ENCODE measurements at places on chromosomes 1 and 21. TPM values are rescaled to one million over a fixed set of nuclear protein-coding genes. Genes with fewer than 3 reads are reported as not detected.

- no peak for DNase-seq
Observed at GRCh38 chr1:34777519-34778321, 3.3 kb upstream of the GJB3 start.

DNA sequence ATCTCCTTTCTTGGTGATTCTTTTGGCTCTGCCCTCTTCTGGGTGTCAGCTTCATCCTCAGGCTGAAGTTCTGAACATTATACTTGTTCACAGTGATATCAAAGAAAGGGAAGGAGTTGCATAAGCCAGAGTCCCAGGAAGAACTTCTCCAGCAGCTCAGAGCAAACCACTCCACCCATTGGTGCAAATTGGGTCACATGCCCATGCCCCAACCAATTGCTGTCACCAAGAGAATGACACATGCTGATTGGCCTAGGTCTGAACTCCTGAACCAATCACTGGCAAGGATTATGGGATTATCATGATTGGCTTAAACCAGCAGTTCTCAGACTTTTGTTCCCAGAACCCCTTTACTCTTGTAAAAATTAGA lies 256.5 kb upstream of the TMEM51 start:
- no peak for DNase-seq

DNA sequence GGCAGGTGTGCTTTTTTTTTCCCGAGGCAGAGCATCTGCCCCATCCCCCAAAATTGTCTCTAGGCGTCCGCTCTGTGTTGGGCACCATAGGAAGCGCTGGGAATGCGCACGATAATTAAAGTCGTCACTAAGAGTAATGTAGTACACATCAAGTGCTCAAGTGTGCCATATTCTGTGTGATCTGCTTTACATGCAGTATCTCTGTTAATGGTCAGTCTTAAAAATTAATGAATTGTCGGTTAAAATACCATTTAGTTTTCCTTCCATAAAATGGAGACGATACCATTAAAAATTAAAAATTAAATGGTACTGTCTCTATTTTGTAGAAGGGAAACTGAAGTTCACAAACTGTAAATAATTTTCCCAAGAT lies 544 bp upstream of the CCT8 start:
- no peak for DNase-seq

DNA sequence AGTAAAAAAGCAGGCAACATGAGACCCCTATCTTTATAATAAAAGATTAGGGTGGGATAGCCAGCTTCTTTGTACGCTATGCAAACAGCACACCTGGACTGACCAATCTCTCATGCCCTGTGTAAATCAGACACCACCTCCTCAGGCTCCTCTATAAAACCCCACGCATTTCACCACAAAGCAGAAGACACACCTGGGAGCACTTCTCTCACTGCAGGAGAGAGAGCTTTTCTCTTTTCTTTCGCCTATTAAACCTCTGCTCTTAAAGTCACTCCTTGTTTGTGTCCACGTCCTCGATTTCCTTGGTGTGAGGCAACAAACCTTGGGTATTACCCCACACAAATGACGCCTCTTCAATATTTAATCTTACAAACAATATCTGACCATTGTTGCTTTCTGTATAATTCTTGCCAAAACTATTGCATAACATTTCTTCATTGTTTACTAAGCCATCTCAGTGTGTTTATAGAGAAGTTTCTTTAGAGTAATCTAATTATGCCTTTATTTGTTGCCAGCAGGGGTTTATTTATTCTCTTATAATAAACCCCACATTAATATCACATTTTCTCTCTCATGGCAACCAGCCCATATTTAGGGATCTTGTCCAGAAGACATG lies 31.6 kb upstream of the NUF2 start:
- no peak for DNase-seq

GRCh38 chr1:3020263-3020909 lies 881 bp upstream of the ACTRT2 start:
- no peak for DNase-seq

- DNase-seq, result no peak
Observed at GRCh38 chr1:46341222-46342083, 846 bp downstream of the NSUN4 start.

GRCh38 chr1:111446967-111447892 lies 1.8 kb downstream of the WDR77 start:
- DNase-seq, result peak; percentile 35

DNA sequence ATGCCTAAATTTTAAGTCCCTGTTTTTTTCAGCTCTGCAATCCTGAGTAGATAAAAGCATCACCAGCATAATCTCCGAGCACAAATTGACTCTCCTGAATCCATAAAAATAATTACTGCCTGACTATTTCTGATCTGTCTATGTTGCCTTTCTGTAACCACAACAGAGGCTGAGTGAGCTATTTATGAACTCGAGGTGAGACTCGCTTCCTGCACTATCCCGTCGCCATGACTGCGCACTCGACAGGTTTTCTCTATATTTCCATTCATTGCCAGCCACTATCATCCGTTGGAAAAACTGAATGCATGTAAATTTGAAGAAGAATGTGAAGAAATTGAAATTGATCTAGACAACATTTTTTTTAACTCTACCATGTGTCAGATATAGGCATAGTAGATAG lies 897.2 kb downstream of the ADGRL2 start:
- DNase-seq, result no peak

- DNase-seq, result peak; percentile 54
Observed at GRCh38 chr1:159197561-159198557, 6.8 kb upstream of the ACKR1 start.

DNA sequence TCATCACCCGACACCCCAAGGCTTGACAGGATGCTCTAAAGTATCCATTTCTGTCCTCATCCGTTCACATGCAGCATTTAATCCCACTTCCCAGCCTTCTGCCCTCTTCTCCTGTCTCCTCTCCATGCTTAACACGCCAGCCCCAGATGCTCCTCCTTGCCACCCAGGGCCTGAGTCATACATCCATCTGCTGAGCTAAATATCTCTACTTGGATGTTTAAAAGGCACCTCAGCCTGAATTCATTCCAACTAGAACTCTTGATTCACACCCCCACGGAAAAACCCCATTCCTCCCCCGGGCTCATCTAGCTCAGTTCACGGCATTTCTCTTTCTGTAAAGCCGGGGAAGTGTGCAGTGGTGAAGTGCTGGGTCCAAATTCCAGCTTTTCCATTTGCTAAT lies 27.7 kb downstream of the TEX35 start:
- peak; percentile 36 for DNase-seq

DNA sequence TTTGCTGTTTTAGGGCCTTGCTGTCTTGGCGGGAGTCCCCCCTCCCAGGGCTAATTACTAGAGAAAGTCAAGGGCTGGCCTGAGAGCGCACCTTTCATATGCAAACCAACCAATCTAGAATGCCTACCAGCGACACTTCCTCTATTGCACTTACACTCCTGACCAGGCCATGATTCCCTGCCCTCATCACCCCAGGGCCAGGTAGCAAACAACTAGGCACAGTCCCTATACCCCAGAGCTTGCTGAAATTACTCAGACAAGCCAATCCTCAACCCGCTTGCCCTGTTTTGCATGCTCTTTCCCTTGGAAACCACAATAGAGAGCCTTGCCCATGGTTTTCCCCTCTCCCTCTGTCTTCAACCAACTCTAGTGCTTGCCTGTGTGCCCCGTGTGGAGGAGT lies 70.3 kb downstream of the URB2 start:
- no peak for DNase-seq

GRCh38 chr1:11109047-11109760 lies 9.5 kb upstream of the EXOSC10 start:
- no peak for DNase-seq

BRDT gene
- not detected for total RNA-seq

GRCh38 chr1:34924759-34925555 lies 4.5 kb downstream of the DLGAP3 start:
- DNase-seq, result peak; percentile 45

KRTAP26-1 gene
- total RNA-seq, result not detected

LCA5L gene
- total RNA-seq, result 1.6 TPM

- DNase-seq, result peak; percentile 50
Observed at GRCh38 chr1:12203216-12204007, 26.4 kb upstream of the VPS13D start.

DNA sequence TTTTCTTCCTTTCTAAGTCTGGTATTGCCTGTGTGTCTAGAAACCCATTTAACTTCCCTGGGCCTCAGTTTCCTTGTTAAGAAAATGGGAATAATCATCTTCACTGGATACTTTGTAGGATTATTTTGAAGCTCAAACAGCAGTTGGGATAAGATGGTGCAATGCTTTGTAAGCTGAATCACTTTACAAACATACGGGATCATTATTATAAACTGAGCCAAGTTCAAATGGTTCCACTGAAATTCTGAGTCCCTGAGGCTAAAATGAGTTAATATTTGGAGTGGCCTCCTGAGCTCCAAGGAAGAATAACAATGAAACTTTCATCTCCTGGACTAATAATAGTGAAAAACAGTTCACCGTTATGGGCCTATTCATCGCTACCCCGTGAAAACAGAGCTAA lies 388.0 kb downstream of the PLPP3 start:
- no peak for DNase-seq

GRCh38 chr1:171965777-171966176 lies 124.5 kb downstream of the DNM3 start:
- DNase-seq, result peak; percentile 30

DNA sequence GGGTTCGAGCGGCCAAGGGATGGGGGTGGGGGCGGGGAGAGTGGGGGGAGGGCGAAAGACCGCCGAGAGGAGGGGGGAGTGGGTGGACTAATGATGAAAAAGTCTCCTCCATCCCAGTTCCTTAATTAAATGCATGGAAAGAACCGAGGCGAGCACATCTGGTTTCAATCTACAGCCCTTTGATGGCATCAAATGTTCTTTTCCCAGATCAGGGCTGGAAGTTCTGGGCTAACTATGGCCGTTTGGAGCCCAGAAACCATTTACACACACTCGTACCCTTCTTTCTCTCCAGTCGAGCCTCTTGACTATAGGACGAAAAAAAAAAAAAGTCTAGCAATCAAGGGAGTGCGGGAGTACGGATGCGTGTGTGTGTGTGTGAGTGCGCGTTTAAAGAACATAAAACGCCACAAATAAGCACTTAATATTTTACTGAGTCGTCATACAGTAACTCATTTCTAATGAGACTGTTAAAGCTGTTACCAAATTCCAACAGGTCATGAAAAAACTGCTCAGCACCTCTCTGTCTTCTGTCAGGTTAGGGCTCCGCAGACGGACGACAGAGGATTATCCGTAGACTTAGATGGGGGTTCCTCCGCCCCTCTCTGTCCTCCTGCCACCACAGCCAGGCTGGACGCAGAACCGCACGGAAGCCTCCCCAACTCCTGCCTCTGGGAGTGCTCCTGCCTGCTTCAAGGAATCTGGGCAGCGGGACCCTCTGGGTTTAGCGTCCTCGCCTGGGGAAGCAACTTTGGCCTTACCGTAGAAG lies 2.1 kb upstream of the PRRX1 start:
- DNase-seq, result no peak

HPCA gene
- total RNA-seq, result not detected

ZNF695 gene
- 2.1 TPM for total RNA-seq

DNA sequence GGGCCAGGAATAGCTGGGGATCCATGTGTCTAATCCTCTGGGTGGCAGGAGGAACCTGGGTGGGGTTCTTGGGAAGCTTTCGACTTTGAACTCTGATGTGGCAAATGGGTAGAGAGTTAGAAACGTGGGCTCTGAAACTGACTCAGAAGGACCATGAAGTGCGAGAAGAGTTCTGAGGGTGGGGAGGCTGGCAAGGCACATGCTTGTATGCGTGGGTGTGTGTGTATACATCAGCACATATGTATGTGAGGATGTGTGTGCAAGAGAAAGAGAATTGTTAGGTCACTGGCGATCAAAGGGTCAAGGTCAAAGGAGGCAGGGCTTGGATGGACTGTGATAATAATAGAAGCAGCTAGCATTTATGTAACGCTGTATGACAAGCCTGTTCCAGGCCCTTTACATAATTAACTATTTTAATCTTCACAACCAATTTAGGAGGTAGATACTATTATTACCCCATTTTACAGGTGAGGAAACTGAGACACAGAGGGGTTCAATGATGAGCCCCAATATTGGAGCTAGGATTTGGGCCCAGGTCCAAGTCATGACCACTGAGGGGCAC lies 84.5 kb upstream of the POU3F1 start:
- DNase-seq, result no peak

DNA sequence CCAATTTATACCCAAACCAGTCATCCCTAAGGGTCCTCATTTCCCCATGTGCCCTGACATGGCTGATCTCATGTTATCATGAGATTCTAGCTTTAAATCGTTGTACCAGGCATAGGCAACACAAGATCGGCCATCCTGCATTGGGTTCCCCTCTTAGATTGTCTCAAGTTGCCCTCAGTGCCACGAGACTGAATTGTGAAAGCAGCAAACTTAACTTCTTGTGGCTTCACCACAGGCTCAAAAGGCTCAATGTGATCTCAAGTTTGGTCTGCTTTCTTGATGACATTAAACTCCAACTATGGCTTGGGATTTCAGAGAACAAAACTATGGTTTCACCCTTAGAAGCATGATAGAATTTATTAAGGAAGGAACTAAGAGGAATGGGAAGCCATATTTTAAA lies 168.5 kb upstream of the SYT6 start:
- no peak for DNase-seq
